NCI-H1417 (cell line): ENCODE measurements at places on chromosomes 12 and 14.

DNA sequence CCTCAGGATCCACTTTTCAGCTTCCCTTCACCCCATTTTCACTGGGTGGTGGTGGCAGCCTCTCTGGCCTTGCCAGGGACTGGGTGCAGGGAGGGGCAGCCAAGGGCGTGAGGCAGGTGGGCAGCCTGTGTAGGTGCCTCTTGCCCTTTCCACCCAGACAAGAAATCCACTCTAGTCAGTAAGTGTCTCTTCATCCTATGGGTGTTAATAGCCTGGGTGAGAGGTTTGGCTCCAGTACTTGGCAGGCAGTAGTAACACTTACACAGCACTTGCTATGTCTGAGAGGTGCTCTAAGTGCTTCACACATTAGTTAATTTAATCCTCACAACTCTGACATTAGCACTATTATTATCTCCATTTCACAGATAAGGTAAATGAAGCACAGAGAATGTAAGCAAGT is 171.9 kb downstream of the EMP1 start:
- peak; percentile 74 for DNase-seq

DNA sequence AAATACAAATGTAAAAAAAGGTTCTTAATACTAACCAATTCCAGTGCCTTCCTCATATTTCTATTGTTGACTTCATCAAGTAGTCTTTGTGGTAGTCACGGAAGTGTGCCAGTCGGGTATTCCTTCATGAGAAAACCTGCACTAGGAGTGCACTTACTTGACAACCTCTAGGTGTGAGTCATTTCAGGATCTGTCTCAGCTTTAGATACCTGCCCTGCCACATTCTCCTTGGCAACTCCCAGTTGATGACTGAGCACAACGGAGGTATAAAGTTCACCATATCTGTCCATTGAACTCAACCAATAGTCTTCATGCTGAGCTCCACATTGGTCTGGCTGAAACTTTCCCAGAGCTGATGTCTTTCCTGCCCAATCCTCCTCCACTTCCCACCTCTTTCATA is 215.7 kb downstream of the SYT10 start:
- no peak for DNase-seq

GRCh38 chr14:96959992-96960391 is 162.8 kb downstream of the VRK1 start:
- no peak for DNase-seq

GRCh38 chr12:66623455-66623854 is 55.4 kb downstream of the GRIP1 start:
- no peak for DNase-seq

DNA sequence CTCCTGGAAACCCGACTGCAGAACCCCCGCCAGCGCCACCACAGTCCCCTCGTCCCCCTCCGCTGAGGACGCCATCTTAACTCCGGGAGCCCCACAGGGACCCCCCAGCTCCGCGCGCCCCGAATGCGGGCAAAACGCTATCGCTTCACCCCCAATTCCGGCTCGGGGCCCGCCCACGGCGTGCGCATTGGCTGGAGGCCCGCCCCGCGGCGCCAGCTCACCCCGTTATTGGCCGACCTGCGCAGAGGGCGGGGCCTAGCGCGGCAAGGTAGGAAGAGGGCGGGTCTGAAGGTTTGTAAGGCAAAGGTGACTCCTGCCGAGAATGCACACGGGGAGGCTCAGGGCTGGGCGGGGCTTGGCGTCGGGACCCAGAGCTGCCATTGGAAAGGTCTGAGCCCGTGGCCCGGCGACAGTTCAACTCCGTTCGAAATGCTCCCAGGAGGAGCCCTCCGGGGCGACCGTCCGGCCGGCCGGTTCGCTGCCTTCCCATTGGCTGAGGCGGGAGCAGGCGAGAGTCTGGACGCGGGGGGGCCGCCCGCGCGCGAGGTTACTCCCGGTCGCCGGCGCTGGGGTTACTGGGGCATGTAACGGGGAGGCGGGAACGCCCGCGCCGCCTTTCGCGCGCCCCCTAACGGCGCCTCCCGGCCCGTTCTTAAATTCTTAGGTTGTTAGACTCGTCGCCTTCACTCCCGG is at the start of gene LPCAT3:
Gene LPCAT3, minus strand, starts transcription at position 127 of the 693 bp plus-strand sequence. Its CDS starts 52 bp downstream, at position 75.
- DNase-seq = peak; percentile 100

DNA sequence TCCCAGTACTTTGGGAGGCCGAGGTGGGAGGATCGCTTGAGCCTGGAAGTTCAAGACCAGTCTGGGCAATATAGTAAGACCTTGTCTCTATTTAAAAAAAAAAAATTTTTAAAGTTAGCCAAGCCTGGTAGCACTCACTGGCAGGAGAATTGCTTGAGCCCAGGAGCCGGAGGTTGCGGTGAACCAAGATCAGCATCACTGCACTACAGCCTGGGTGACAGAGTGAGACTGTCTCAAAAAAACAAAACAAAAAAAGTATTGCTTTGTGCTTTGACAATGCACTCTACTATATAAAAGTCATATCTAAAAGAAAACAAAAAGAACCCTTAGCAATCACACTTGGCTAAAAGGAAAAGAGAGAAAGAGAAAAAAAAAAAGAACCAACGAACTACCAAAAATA is 26.8 kb downstream of the GNPTAB start:
- no peak for DNase-seq

DNA sequence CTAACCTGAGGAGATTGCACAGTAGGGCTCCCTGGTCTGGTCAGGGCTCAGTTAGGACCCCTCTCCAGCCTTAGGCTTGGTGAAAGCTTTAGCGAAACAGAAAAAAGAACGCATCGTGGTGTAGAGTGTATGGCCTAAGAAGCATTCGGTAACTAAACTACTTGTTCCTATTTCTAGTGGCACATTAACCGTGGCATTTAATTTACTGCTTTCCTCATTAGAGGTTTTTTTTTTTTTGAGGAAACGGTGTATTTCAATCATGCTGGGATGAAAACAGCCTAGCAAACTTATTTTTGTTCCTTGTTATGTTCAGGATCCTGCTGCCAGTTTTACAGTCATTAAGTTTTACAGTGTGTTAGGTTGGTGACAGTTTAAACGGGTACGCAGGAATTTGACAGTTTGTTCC is 518 bp upstream of the OSBPL8 start:
- no peak for DNase-seq

DNA sequence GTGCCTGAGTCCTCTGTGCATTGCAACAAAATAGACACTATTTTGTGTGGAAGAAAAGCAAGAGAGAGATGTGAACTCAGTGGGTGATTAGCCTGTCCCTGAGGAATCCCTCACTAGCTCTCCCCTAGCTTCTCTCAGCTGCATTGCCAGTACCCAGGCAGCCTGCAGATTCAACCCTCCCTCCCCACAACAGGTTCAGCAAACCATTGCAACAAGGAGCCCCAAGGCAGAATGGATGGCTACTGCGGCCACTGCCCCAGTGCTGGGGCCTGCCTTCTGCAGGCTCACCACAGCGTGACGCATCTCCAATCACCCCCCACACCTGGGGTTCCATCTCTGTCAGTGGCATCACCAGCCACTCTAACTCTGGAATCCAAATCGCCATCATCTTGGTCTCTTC is 2.3 kb downstream of the CRACR2A start:
- DNase-seq = no peak

DNA sequence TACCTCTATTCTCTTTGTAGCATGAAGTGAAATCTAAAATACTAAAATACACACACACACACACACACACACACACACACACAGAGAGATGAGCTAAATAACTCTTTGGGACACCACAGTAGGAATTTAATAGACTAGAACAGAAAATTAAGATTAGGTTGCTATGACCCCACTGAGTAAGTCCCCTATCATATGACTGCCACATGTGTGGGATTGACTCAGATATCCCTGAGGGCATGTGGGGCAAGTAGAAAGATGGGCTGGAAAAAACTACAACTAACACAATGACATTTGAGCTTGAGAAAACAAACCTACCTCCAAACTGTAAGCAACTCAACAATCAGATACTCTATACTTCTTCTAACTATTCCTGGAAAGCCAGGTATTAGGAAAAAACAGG is 27.0 kb downstream of the SLC25A21 start:
- DNase-seq = no peak

- no peak for DNase-seq
Observed at GRCh38 chr14:62645649-62646048, 399.6 kb downstream of the KCNH5 start.

DNA sequence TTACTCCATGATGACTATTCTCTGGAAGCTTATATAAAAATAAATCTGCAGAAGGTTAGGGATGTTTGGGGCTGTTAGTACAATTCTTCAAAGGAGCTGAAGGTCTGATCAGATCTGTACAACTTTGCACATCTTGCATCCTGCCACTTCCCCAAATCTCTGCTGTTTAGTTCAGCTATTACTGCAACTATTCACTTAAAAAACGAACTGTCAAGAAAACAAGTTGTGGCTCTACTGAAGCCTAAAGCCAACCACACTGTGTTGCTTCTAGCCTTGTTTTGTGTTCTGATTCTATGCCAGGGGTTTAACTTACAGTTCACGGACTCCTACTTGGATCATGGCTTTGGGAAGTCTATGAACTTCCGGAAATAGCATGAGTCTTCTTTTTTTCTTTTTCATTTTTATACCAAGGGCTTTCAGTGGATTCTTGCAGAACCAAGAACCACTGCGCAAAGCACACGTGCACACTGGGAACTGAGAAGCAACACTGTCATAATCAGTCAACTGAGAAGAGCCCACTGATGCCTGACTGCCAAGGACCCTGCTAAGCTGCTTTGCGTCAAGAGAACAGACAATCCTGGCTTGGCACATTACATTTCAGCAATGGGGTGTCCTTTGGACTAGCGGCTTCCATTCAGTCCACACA is 66.3 kb upstream of the EEA1 start:
- DNase-seq = no peak

DNA sequence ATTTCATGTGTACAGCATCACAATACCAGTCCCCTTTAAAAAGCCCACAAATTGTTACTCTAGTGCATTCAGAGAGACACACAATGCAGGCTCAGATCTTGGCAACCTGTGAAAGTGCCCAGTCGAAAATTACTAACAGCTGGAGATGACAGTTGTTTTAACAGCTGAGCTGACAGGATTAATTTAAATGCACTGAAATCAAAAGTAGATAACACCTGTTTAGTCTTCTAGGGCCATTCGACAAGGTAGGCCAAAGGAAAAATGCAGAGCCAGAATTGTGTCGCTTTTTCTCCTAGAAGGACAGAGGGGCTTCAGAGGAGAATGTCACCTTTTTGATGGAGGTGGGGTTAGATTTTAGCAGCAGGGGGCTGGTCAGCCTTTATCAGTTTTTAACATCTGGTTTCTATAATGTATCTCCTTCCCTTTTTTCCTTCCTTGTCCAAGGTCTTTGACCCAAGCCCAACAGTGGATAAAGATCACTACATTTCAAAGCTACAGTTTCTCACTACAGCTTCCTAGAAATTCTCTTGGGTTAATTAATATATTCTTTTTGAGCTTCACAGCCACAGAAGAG is 139.1 kb downstream of the SOX5 start:
- peak; percentile 8 for DNase-seq

DNA sequence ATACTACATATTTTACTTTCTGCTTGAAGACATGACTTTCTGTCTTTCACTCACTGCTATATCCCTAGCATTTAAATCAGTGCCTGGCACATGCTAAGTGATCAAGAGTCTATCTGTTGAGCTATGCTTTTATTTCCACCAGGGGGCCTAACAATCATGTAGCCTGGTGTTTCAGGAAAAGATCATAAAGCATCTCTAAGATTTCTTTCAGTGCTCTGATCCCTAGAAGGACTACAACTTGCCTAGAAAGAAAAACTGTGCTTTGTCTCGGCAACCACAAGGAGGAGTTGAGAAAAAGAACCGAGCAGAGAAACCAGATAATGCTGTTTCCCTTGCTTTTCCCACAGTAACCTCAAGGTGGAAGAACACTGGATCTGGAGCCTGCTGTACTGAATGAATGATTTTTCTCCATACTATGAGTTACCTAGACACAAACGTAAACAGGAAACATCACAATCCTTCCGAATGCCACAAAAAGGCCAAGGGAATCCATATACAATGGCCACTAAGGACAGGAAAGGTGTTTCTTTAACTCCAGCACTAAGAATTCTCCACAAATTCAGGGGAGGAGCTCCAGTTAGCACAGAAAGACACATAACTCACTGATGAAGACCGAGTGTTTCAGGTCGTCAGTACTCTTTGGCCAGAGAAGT is 1.2 kb downstream of the CRY1 start:
- peak; percentile 91 for DNase-seq

- DNase-seq = no peak
Observed at GRCh38 chr12:93237235-93237915, 140.3 kb upstream of the NUDT4 start.

DNA sequence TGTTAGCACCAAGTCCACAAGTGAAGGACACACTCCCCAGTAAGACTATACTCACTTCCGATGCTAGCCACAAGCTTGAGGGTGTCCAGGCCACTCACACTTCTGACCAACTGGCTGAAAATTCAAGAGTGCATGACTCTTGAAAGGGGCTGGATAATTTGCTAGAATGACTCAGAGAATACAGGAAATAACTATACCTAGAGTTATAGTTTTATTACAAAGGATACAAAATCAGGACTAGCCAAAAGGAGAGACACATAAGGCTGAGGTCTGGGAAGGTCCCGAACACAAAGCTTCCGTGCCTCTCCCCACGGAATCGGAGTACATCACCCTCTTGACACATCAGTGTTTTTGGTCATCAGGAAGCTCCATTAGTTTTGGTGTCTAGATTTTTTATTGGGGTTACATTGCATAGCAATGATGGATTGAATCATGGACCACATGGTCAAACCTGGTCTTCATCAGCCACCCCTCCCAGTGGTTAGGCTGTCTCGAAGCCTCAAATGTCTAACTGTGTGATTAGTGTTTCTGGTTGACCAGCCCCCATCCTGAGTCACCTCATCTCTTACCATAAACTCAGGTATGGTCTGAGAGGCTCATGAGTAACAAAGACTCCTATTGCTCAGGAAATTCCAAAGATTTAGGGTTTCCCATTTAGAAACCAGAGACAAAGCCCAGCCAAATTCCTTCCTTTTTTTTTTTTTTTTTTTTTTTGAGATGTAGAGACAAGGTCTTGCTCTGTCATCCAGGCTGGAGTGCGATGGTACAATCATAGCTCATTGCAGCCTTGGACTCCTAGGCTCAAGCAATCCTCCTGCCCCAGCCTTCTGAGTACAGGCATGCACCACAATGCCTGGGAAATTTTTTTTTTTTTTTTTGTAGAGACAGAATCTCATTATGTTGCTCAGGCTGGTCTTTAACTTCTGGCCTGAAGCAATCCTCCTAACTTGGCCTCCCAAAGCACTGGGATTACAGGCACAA is 472.0 kb upstream of the TBX3 start:
- no peak for DNase-seq

DNA sequence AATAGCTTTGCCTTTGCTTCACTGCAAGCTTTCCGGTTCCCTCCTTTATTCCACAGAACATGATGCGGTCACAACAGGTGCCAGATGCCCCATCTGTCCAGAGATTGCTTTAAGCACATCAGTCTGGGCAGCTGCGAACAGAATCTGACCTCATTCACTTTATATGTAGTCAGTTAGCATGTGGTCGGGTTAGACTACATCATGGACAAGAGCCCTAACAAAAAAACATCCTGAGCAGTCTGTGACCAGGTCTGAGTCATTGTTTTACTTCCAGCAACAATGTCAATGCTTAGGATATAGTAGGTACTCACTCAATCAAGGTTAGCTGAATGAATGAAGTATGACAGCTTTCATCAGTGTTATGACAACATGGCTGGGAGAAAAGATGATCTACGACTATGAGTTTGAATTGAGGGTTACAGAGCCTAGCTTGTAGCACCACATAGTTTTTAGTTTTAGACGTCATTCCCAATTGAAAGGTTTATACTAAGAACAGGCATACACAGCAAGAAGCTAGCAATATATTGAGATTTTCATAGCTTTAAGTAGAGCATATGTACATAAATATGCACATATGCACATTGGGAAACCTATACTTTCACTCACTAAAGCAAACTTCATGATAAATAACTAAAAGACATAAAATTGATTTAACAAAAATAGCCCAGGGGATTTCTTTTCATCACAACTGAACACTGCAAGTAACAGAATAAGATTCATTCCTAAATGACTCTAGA is 64.2 kb upstream of the TMCC3 start:
- DNase-seq = no peak
